ENCODE measurements at places on chromosomes 4 and X.
A peak's percentile ranks its signal among the peaks of the same experiment; 100 is the strongest.

DNA sequence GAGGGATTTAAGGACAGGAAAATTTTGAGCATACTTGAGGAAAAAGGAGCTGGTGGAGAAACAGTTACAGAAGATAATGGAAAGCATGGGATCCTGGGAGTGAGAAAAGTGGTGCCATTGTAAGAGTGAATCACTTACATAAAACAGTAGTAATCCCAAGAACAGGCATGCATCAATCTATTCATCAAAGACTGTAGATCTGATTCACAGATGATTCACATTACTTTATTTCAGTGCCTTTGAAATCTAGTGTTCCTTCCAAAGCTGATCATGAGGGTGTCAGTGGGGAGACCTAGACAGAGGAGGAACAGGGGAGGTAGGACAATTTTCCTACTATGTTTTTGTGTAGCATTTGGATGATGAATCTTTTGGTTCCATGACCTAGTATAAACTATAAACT lies 102.7 kb downstream of the TAB3 start:
- DNase-seq: no peak

DNA sequence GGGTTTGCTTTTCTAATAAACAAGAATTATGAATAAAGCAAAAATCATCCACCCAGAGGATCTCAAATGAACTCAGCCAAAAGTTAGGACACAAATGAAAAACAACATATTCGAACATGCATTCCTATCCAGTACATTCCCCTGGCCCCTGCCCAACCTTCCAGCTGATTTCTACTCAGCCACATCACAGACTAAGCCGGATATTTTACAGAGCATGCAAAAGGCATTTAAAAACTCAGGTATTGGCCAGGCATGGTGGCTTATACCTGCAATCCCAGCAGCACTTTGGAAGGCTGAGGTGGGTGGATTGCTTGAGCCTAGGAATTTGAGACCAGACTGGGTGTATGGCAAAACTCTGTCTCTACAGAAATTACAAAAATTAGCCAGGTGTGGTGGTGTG lies 54.6 kb downstream of the RELL1 start:
- DNase-seq: no peak

- DNase-seq: no peak
Observed at GRCh38 chrX:149641835-149642234, 10.2 kb upstream of the TMEM185A start.

GRCh38 chrX:128781506-128781905 lies 729.3 kb upstream of the ACTRT1 start:
- peak; percentile 7 for DNase-seq

DNA sequence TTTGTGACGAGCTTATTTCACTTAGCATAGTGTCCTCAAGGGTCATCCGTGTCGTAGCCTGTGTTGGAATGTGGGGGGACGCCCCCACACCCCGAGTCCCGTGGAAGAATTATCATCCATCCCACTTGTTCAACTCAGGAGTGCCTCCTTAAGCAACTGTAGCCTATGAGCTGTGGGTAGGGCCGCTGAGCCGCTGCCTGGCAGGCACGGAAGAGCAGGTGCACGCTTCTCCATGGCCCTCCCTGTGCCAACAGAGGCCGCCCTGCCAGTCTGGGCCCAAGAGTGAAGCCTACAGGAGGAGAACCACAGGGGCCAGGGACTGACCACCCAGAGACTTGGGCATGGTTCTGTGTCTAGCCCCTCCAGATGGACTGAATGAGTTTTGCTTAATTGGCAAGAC lies 2.3 kb upstream of the RGS12 start:
- no peak for DNase-seq

DNA sequence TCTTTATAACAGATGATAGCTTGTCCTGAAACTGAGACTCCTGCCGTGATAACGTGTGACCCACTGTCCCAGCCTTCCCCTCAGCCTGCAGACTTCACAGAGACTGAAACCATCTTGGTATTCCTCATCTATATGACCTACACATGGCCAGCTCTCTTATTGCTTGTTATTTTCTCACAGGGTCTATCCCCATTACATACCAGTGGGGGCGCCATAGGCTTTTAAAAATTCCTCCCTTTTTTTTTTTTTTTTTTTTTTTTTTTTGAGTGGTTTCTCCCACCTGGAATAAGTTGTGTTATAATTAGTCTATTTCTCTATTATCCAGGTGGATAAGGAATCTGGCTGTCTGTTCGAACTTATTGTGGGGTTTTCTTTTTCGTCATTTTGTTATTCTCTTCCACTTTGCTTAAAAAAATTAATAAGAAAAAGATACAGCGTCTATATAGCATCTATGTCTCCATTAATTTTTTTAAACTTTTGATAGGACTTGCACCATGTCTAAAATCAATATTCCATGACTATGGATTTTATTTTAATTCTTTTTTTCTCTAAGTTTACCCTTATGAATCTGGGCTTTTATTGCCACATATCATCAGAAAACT lies 47.2 kb downstream of the GYG2 start:
- no peak for DNase-seq

DNA sequence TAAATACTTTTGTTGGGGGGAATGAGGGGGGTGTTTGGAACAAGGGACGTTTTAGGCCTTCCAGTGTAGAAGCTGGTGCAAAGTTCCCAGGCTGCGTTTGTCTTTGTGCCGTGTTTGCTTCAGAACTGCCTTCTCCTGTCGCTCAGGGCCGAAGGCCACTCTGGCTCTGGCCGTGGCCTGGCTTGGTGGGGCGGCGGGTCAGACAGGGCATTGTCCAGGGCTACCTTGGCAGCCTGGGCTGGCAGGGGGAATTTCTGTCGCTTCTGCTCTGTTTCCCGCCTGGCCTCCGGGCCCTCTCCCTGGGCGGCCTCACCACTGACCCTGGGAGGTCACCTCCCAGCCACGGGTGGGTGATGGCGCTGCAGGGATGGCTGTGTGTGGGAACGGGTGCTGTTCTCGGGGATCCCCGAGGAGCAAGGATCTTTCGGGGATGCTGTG lies 140.0 kb downstream of the COL4A6 start:
- DNase-seq: no peak
